ENCODE measurements at places on chromosomes 4 and X.

DNA sequence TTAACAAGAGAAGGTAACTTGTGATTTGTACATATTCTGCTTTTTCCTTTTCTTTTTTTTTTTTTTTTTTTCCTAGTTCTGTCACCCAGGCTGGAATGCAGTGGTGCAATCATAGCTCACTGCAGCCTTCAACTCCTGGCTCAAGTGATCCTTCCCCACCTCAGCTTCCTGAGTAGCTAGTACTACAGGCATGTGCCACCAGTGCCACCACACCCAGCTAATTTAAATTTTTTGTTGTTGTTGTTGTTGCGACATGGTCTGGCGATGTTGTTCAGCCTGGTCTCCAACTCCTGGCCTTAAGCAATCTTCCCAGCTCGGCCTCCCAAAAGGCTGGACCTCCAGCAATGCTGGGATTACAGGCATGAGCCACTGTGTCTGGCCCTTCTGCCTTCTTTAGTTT lies 1.5 kb upstream of the TACR3 start:
- DNase-seq = no peak

GRCh38 chr4:53579826-53580225 lies 11.5 kb downstream of the LNX1 start:
- DNase-seq = no peak

- no peak for DNase-seq
Observed at GRCh38 chrX:5646818-5647217, 581.8 kb downstream of the NLGN4X start.

- DNase-seq = no peak
Observed at GRCh38 chr4:159284113-159284512, 181.2 kb downstream of the RAPGEF2 start.

- no peak for DNase-seq
Observed at GRCh38 chr4:116400480-116400879, 684.9 kb downstream of the TRAM1L1 start.

DNA sequence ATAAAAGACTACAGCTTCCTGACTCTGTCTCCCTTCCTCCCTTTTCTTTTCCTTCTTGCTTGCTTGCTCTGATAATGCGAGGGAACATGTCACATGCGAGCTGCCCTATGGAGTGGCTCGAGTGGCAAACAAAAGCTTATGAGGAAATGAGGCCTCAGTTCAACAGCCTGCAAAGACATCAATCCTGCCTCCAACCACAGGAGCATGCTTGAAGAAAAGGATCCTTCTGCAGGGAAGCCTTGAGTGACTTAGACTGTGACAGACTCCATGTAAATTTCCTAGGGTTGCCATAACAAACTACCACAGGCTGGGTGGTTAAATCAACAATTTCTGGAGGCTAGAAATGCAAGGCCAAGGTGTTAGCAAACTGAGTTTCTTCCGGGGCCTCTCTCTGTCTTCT lies 152.5 kb downstream of the NR3C2 start:
- DNase-seq = no peak

GRCh38 chrX:2251211-2251610 lies 249.6 kb downstream of the DHRSX start:
- no peak for DNase-seq

DNA sequence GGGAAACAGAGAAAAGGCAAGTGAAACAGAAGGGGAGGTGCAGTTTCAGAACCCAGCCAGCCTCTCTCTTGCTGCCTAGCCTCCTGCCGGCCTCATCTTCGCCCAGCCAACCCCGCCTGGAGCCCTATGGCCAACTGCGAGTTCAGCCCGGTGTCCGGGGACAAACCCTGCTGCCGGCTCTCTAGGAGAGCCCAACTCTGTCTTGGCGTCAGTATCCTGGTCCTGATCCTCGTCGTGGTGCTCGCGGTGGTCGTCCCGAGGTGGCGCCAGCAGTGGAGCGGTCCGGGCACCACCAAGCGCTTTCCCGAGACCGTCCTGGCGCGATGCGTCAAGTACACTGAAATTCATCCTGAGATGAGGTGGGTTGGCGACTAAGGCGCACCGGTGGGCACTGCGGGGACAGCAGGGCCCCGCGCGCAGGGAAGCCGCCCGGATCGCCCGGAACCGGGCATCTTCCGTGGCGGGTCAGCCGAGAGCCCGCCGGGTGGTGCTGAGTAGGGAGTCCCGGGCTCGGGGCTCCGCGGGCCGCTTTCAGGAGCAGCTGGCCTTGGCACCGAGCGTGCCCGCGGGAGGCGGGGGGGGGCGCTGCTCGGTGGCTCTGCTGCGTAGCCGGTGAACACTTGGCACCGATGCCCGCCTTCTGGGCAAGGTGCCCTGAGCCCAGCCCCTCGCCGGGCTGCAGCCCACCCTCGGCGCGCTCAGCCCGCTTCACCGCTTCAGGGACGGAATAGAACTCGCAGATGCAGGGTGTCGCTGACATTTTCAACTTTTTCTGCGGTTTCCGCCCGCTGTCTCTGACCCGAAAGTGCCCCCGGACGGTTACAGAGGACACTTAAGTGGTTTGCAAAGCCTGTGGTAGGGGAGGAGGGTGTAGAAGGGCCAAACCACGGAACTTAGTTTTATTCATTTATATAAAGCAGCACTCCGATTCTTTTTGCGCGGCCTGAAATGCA lies at the start of gene CD38:
CD38 (plus strand) TSS at position 40 of the 953 bp plus-strand sequence; CDS start at position 127, 87 bp downstream.
- DNase-seq = no peak

DNA sequence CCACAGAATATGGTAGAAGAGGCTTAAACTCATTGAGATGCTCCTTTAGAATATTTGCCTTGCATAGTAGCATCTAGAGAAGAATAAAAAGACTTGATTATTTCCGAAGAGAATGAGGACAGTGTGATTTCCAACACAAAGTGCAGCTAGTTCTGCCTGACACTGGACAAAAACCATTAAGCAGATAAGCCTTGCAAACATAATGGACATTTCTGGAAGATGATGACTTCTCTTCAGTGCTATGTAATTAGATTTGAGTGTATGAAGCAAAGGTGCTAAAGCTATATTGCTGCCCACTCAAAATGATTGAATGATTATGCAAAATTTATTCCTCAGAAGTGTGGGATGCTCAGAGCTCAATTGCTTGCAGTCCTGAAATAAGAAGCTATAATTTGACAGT lies 156.4 kb downstream of the VEGFC start:
- no peak for DNase-seq

GRCh38 chr4:60805500-60806313 lies 394.4 kb upstream of the ADGRL3 start:
- DNase-seq = no peak

DNA sequence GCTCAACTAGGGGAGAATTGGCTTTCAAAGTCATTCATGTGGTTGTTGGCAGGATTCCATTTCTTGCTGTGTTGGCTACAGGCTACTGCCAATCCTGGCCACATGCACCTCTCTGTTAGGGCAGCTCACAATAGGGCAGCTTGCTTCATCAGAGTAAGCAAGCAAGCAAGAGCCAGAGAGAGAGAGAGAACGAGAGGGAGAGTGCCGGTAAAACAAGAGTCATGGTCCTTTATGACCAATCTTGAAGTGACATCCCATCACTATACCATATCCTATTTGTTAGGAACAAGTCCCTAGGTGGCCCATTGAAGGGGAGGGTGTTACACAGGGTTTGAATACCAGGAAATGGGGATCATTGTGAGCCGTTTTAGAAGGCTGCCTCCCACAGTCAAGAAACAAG lies 33.0 kb upstream of the TLR2 start:
- DNase-seq = no peak

- DNase-seq = no peak
Observed at GRCh38 chr4:60396341-60397049, 803.6 kb upstream of the ADGRL3 start.

DNA sequence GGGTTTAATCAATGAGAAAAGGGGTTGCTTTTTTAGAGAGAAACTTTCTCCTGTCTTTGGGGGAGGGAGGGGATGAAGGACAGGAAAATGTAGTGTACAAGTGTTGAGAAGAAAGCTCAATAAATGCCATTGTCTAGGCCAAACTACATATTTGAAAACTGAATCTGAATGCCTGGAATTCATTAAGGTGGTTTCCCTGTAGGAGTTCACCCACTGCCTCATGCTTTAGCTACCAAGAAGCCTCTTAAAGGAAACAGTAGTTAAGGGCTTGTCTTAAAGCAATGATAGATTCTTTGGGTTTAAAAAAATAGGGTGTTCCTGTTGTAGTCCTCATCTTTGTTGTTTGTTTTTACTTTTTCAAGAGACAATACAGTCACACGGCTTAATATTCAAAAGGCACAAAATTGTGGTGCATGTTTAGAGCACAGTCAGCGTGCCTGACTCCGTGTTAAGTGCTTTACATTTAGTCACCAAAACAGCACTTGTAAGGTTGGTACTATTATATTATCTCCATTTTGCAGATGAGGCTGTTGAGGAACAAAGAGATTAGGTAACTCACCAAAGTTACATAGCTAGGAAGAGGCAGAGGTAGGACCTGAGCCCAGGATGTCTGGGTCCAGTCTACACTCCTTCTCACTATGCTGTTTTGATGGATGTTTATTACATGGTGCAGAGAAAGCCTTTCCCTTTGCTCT lies 46.0 kb downstream of the FNIP2 start:
- no peak for DNase-seq

DNA sequence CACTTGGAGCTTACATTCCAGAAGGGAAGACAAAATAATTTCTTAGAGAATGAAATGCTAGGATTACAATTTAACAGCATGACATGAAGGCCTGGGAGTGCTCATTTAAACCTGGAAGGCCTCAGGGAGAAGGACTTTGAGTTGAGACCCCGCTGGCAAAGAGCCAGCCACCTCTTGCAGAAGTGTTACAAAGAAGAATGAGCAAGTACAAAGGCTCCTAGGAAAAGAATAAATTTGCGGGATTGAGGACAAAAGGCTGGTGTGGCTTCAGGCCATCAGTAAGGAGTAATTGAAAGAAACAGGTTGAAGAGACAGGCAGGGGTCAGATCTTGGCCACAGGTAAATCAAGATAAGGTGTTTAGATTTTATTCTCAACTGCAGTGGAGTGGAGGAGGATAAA lies 3.1 kb upstream of the ELOVL6 start:
- no peak for DNase-seq

DNA sequence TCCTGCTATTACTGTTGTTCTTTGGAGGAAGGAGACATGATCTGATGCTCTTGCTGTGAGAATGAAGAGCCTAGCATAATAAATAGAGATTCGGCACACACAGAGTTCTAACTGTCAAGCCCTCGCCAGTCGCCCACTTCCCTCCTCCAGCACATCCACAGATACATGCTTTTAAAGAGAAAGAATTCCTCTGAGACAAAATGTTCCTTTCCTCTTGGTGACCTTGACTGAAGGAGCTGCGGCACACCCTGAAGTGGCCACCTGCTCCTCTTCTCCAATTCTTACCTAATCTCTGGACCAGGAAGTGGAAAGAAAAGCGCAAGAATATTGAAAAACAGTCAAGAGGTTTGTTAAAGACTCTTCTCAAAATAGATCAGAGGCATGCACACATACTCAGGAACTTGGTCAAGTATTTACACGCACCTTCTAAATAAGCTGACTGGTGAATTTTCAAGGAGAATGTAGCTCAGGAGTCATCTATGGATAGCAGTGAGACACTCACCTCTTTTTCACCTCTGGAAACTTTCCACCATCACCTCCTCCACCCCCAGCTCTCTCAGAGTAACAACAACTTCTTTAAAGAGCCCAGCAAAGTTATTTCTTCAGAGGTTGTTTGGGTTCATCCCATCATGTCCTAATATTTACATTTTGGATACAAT lies 95.4 kb downstream of the PARM1 start:
- no peak for DNase-seq

DNA sequence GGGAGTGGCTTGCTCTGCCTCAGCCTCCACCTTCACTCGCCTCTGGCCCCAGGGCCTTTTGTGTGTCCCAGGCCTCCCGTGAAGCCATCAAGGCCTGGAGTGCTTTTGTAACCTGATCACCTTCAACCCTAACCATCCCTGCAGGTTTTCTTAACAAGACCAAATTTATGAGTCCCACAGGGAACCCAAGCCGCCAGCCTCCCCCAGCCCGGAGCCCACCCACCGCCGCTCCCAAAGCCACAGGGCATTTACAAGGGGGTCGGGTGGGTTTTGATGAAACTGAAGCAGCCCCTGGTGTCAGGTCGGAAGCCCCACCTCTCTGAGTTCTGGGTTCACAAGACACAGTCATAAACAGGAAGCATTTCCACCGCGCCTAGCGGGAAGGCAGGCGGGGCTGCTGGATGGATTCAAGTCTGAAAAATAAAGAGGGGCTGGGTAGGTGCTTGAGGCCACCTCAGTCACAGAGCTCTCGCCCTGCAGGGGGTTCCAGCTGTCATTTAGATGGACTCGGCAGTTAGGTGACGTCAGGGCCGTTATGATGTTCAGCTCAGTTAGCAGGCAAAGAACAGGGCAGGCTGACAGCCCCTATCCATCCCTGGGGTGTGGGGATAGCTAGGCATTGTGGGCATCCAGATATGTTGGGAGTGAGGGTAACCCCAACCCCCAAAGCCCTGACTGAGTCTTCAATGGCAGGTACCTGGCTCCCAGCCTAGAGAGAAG lies 128.5 kb downstream of the BCOR start:
- peak; percentile 25 for DNase-seq

GRCh38 chr4:53194727-53195126 lies 171.1 kb downstream of the SCFD2 start:
- DNase-seq = no peak

- DNase-seq = no peak
Observed at GRCh38 chr4:48388525-48389154, 47.3 kb downstream of the SLAIN2 start.

GRCh38 chr4:38582889-38583470 lies 81.0 kb upstream of the KLF3 start:
- DNase-seq = no peak

DNA sequence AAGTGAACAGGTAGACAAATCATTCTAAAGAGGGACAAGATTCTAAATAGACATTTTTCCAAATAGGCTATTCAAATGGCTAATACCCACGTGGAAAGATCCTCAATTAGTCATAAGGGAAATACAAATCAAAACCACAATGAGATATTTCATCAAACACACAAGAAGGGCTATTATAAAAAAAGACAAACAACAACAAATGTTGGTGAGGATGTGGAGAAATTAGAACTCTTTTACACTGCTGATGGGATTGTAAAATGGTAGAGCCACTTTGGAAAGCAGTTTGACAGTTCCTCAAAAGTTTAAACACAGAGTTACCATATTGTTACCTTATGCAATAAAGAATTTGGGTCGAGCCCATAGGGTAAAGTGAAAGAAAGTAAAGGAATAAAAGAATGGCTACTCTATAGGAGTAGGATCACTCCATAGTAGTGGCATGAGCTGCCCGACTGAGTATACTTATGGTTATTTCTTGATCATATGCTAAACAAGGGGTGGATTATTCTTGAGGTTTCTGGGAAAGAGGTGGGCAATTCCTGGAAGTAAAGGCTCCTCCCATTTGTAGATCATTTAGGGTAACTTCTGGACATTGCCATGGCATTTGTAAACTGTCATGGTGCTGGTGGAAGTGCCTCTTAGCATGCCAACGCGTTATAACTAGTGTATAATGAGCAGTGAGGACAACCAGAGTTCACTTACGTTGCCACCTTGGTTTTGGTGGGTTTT lies 58.9 kb upstream of the FAM9C start:
- DNase-seq = no peak
